Stimulated activated CD8-positive, alpha-beta memory T cell treated with anti-CD3 and anti-CD28 coated beads, Interleukin-4, amount 100 ng/mL, for 4 hours (primary cell): ENCODE measurements at places on chromosomes 7 and 10.

GRCh38 chr10:7337431-7338171, 73.2 kb downstream of the SFMBT2 start:
- DNase-seq = no peak

DNA sequence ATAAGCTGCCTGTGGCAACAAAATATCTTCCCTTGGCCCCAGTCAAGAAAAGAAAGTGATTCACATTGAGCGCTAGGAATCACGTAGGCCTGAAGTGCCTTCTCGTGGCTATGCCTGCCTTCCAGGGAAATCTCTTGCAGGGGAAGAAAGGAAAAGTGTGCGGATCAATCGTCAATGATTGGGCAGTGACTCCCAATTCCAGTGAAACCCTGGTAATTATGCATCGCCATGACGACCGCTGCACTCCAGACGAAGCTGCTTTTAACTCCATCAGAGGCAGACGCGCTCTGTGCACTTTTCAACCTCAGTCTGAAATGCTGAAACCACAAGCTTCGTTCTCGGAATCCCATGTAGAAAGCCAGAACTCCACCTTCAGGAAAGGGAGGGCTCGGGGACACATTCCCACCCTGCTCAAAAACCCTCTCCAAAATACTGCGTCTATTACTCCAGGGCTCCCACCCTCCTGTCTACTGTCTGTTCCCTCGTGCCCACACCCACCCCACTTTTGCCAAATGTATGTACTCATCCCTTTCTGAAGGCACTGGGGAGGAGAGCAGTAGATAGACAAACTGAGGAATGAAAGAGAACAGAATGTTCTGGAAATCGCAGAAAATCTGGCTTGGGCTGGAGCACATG, 24.2 kb upstream of the PRKAG2 start:
- no peak for DNase-seq

- DNase-seq = no peak
Measured at GRCh38 chr10:101444058-101444898, 90.3 kb downstream of the BTRC start.

DNA sequence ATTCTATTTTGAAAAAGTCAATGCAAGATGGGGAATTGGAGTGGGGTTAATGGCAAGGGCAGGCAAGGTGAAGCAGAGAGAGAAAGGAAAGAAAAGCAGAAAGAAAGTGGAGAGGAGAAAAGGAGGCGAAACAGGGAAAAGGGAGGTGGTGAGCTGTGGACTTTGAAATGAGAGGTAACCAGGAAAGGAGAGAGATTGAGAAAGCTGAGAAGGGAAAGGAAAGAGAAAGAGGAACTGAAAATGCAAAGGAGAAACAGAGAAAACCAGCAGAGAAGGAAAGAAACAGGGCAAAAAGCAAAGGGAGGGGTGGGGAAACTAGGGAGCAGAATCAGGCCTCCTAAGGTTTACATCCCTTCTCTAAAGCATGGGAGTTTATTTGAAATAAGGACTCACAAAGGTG, 72.5 kb upstream of the TPK1 start:
- no peak for DNase-seq

GRCh38 chr10:132110111-132110521, 44.4 kb downstream of the JAKMIP3 start:
- DNase-seq = no peak
